ENCODE measurements at places on chromosomes 11 and 22.

DNA sequence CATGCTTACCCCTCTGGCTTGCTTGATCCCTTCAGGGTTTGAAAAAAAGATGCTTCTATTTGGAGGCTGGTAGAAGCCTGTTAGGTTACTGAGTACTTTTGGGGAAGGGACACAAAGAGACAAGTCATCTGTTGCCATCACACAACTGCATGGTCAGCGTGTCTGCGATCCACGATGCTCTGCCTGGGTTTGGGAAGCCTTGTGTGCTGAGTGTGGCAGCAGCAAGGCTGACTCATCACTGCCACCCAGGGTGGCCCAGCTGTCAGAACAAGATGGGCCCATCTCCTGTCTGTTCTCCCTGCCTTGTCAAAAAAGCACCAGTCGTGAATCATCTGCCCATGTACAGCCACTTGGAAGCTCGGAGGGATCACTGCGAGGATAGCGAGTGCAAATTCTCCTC, 26.2 kb downstream of the UBASH3B start:
- H3K27ac ChIP-seq, result no peak overlapping the region
- H3K27me3 ChIP-seq, result no peaks in the 10 kb centered on the region
- no peak overlapping the region for H3K4me3 ChIP-seq
- H3K36me3 ChIP-seq, result peaks cover 4% of the 10 kb centered on the region
- DNase-seq, result no peak
- peaks cover 15% of the 10 kb centered on the region for H3K4me1 ChIP-seq

DNA sequence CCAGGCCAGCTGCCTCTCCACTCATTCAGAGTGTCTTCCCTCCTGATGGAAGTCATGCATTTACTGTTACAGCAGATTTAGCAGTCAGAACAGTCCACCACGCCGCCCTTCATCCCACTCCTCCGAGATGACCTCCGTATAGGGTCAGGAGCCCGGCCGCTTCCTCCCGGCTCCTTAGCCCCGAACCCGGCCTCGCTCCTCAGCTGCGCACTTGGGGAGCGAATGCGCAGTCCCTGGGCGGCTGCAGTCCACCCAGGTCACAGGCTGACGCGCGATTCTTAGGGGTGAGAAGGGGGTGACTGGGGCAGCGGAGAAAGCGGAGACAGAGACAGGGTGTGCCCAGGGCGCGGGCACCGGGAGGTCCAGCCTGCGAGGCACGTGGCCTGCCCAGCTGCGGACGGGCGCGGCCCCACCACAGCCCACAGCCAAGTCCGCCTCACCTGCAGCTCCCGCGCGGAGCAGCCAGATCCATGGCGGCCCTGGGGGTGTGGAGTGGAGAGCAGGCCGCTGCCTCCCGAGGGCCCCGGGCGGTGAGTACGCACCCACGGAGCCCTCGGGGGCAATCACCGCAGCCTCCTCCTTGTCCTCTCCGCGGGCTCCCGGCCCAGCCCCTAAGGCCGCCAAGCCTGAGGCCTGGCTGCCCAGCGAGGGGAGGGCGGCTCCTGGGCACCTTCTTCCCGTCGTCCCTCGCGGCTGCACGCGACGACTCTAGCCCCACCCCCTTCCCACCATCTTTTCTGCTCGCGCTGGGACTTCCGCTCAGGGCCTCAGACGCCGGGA, 286.6 kb downstream of the BRD1 start:
- no peaks in the 10 kb centered on the region for H3K27me3 ChIP-seq
- H3K4me1 ChIP-seq, result no peaks in the 10 kb centered on the region
- no peak overlapping the region for H3K4me3 ChIP-seq
- H3K27ac ChIP-seq, result no peak overlapping the region

DNA sequence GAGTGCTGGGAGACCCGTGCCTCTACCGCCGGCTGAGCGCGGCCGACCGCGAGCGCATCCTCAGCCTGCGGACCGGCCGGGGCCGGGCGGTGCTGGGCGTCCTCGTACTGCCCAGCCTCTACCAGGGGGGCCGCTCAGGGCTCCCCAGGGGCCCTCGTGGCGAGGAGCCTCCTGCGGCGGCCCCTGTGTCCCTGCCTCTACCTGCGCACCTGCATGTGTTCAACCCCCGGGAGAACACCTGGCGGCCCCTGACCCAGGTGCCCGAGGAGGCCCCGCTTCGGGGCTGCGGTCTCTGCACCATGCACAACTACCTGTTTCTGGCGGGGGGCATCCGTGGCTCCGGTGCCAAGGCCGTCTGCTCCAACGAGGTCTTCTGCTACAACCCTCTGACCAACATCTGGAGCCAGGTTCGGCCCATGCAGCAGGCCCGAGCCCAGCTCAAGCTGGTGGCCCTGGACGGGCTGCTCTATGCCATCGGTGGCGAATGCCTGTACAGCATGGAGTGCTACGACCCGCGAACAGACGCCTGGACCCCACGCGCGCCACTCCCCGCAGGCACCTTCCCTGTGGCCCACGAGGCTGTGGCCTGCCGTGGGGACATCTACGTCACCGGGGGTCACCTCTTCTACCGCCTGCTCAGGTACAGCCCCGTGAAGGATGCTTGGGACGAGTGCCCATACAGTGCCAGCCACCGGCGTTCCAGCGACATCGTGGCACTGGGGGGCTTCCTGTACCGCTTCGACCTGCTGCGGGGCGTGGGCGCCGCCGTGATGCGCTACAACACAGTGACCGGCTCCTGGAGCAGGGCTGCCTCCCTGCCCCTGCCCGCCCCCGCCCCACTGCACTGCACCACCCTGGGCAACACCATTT, 3.5 kb downstream of the KLHDC7B start:
- H3K4me1 ChIP-seq, result peaks cover 39% of the 10 kb centered on the region
- no peaks in the 10 kb centered on the region for H3K27me3 ChIP-seq
- H3K4me3 ChIP-seq, result peak overlapping the region; percentile 77
- no peak for DNase-seq

GRCh38 chr22:27666272-27666997, 135.1 kb downstream of the MN1 start:
- no peak for DNase-seq
- peaks cover 2% of the 10 kb centered on the region for H3K36me3 ChIP-seq
- peaks cover 28% of the 10 kb centered on the region for H3K27me3 ChIP-seq
- H3K4me3 ChIP-seq, result no peak overlapping the region
- peaks cover 10% of the 10 kb centered on the region for H3K4me1 ChIP-seq

DNA sequence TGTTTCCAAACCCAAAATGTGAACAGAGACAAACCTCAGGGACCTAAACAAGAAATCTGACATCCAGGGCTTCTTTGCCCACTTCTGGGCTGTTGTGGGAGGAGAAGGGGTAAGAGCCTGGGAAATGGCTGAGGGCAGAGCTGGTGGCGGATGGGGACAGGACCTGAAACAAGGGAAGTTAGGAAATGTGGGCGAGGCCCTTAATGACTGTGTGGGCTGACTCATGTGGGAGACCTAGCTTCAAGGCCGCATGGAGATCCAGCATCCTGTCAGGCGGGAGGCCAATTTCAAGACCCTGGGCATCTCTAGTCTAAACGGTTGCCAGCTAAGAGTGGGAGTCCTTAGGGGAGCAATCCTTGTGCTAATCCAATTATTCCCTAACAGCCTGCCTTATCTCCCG, 2.1 kb upstream of the OAF start:
- peaks cover 39% of the 10 kb centered on the region for H3K27me3 ChIP-seq
- H3K4me3 ChIP-seq, result no peak overlapping the region
- peaks cover 12% of the 10 kb centered on the region for H3K4me1 ChIP-seq
